CD8-positive, alpha-beta memory T cell (primary cell): ENCODE measurements at places on chromosomes 3 and 15.

- no peaks in the 10 kb centered on the region for H3K4me1 ChIP-seq
- no peaks in the 10 kb centered on the region for H3K27me3 ChIP-seq
- H3K36me3 ChIP-seq, result no peaks in the 10 kb centered on the region
Observed at GRCh38 chr3:147960786-147961185, 551.6 kb downstream of the ZIC1 start.

- H3K4me3 ChIP-seq, result no peak overlapping the region
- no peak for DNase-seq
- H3K27ac ChIP-seq, result no peak overlapping the region
- no peaks in the 10 kb centered on the region for H3K36me3 ChIP-seq
Observed at GRCh38 chr3:115986555-115987207, 363.4 kb downstream of the GAP43 start.

DNA sequence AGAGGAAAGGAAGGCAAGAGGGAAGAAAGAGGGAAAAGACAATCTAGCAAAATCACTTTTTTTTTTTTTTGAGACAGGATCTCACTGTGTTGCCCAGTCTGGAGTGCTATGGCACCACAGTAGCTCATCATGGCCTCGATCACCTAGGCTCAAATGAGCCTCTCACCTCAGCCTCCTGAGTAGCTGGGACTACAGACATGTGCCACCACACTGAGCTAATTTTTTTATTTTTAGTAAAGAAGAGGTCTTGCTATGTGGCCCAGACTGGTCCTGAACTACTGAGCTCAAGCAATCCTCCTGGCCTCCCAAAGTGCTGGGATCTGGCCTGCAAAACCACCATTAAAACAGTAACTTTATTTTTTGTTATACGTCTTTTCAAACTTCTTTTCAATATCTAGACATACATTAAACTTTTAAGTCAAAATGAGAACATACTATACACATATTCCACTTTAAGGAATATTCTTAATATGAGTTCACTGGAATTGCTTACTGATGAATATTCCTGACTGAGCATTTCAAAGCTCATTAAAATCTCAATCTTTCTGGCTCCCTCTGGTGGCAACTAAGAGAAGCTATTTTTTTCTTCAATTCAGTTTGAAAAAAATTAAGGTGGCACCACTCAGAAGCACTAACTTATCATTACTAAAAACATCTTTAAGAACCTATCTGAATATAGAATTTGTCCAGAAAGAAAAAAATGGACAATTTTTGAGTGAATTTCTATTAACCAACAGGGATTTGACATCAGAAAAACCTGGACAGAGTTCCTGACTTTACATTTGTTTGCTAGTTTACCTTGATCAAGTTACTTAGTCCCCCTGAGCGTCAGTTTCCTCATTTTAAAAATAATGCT lies 40.9 kb downstream of the UACA start:
- H3K36me3 ChIP-seq, result no peaks in the 10 kb centered on the region
- H3K4me1 ChIP-seq, result no peaks in the 10 kb centered on the region
- DNase-seq, result no peak
- no peaks in the 10 kb centered on the region for H3K27me3 ChIP-seq
- H3K27ac ChIP-seq, result no peak overlapping the region

GRCh38 chr15:48423342-48423741 lies 92.1 kb downstream of the DUT start:
- no peak overlapping the region for H3K27ac ChIP-seq
- no peaks in the 10 kb centered on the region for H3K4me1 ChIP-seq
- no peak overlapping the region for H3K4me3 ChIP-seq
- H3K36me3 ChIP-seq, result no peaks in the 10 kb centered on the region

DNA sequence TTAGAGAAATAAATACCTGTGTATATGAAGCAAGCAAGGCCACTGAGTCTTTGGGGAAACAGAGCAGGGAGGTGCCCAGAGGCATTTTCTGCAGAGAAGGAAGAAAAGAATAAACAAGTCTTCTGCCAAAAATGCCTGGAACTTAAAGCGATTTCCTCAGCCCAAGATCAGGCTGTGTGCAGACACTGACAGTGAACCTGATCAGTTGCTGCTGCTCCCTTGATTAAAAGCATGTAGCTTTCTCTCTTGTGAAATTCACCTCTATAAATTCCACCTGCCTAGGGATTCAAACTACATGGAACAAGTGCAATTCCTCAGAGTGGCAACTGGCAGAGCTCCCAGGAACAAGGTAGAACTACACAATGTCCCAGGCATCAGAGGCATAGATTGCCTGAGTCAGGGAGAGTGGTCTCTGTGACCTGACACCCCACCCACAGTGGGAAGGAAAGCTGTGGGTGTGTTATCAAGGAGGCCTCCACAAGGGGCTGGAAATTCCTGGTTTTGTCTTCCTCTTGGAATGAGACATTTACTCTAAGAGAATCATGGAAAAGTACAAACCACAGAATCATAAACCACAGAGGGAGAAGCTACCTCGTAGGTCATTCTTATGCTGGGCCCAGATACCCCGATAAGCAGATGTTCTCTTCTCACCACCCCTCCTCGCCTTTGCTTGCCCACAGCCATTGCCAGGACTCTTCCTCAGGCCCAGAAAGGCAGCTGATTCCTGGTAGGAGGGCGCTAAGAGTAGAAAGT lies 1.8 kb upstream of the ZBTB38 start:
- H3K27me3 ChIP-seq, result no peaks in the 10 kb centered on the region
- H3K27ac ChIP-seq, result peak overlapping the region; percentile 39
- no peak overlapping the region for H3K4me3 ChIP-seq
- no peak for DNase-seq
- peaks cover 3% of the 10 kb centered on the region for H3K4me1 ChIP-seq

DNA sequence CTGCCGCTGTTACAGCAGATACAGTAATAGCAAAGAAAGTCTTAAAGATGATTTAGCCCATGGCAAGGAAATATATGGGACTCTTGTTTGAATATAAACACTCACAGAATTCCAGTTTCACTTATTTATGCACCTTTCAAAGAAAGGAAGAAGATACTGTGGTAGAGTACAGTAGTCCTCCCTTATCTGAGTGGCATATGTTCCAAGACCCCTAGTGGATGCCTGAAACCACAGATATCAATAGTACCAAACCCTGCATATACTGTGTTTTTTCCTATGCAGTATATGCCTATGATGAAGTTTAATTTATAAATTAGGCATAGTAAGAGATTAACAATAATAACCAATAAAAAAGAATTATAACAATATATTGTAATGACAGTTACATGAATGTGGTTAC lies 8.2 kb downstream of the MAP2K1 start:
- no peaks in the 10 kb centered on the region for H3K27me3 ChIP-seq
- DNase-seq, result no peak
- H3K27ac ChIP-seq, result no peak overlapping the region
- H3K4me1 ChIP-seq, result peaks cover 62% of the 10 kb centered on the region

DNA sequence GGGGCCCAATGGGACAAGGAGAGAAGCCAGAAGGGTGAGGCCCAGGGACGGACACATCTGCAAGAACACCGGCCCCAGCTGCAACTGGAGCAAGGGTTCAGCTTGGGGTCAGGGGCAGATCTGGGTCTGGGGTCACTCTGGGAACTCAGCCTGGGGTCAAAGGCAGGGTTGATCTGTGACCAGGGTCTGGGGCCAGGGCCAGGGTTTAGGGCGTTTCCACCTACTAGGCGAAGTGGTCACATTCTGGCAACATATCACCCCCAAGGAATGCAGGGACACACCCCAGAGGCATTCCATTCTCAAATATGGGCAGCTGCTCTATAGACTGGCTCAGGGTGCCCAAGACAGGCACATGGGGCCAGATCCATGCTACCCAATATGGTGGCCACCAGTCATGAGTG lies 9.0 kb downstream of the UROC1 start:
- H3K4me3 ChIP-seq, result no peak overlapping the region
- no peaks in the 10 kb centered on the region for H3K36me3 ChIP-seq
- no peak for DNase-seq
- no peak overlapping the region for H3K27ac ChIP-seq

DNA sequence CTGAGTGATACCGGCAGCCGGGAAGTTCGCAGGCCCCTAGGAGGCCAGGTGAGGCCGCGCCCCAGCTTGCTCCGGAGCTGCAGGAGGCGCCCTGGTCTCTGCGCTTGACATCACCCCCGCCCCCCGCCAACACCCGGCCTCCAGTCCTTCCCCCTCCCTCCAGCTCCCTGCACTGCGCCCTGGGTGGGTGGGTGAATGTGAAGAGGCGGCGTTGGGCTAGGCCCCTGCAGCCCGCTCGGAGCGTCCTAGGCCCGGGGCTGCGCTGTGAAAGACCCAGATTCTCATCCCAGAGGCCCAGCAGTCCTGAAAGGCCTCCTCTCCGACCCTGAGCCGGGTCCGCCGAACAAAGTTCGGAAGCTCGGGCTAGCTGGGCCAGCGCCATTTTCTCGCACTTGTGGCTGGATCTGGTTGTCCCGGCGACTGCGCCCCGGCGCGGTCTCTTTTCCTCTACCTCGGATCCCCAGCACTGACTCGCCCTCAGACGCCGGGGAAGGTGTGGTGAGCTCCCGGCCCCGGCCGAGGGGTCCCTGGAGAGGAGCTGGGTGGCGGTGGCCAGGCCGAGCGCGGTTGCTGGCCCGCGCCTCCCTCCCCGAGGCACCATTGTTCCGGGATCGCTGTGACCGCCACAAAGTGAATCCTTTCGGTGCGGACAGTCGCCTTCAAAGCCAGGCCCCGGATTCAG lies 12.9 kb downstream of the ZIC4 start:
- no peaks in the 10 kb centered on the region for H3K36me3 ChIP-seq
- peaks cover 16% of the 10 kb centered on the region for H3K27me3 ChIP-seq
- H3K27ac ChIP-seq, result no peak overlapping the region

GRCh38 chr3:54817628-54818027 lies 110.2 kb downstream of the LRTM1 start:
- no peak for DNase-seq
- no peak overlapping the region for H3K4me3 ChIP-seq
- no peaks in the 10 kb centered on the region for H3K36me3 ChIP-seq
- no peaks in the 10 kb centered on the region for H3K27me3 ChIP-seq

- no peaks in the 10 kb centered on the region for H3K27me3 ChIP-seq
Observed at GRCh38 chr3:196193133-196193735, 18.0 kb downstream of the ZDHHC19 start.

DNA sequence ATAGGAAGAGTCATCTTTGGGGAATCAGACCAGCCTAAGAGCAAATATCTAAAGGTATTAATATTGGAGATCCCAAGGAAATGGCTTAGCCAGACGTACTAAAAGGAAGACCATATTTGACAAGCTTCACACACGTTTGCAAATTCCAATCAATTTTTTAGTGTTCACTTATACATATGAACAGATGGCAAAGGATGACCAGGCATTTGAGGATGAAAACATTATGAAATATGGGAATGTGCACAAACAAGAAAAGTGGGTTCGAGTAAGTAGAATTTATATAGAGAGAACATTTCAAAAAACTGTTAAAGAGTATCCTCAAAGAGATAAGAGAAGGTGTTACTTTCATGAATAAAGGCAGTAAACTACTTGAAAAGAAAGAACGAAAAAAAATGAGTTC lies 25.9 kb upstream of the CRYBG3 start:
- no peaks in the 10 kb centered on the region for H3K36me3 ChIP-seq
- no peak for DNase-seq
- H3K27me3 ChIP-seq, result no peaks in the 10 kb centered on the region
- no peak overlapping the region for H3K27ac ChIP-seq

DNA sequence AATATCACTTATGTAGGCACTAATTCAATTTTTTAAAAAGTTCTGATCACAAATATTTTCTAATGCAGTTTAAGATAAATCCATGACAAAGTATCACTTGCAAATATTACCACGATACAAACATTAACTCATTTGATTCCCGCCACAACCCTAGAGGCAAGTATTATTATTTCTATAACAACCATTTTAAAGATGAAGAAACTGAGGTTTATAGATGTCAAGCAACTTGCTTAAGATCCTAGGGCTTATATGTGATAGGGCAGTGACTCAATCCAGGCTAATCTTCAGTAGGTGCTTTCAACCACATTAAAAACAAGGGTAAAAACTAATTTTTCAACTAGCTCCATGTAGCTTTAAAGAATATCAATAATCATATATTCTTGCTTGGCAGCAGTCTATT lies 1.7 kb downstream of the DYNC1LI1 start:
- H3K36me3 ChIP-seq, result no peaks in the 10 kb centered on the region
- DNase-seq, result no peak
- H3K27ac ChIP-seq, result no peak overlapping the region
- H3K4me1 ChIP-seq, result peaks cover 28% of the 10 kb centered on the region
- H3K4me3 ChIP-seq, result no peak overlapping the region

DNA sequence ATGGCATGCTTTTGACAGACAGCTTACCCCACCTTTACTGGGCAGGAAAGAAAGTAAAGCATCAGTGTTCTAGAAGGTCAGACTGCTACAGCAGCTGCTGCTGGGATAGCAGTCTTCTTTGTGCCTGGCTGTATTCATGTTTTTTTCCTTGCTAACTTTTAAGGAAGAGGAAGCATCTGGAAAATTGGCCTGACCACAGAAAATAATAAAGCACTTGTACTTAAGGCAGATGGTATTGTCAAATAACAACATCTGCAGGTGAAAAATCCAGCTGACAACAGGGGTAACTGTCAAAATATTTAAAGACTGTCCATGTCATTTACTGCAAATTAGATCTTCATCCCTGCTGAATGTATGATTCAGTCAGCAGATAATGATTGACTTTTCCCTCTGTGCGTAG lies 229.0 kb downstream of the OXSM start:
- DNase-seq, result no peak
- no peaks in the 10 kb centered on the region for H3K36me3 ChIP-seq
- no peaks in the 10 kb centered on the region for H3K4me1 ChIP-seq
- no peaks in the 10 kb centered on the region for H3K27me3 ChIP-seq
- H3K27ac ChIP-seq, result no peak overlapping the region

DNA sequence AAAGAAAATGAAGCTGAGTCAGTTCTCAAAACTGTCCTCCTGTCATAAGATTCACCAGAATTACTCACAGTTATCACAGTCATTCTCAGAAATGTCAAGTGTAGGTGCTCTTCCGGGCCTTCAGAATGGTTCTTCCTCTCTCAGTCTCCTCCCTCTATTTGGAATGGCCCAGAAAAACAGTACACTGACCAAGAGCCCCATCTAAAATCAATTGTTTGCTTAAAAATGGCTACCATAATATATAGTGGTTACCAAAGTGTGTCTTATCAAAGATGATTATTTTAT lies 99.8 kb downstream of the MECOM start:
- no peaks in the 10 kb centered on the region for H3K27me3 ChIP-seq
- no peak overlapping the region for H3K4me3 ChIP-seq
- H3K4me1 ChIP-seq, result no peaks in the 10 kb centered on the region
- DNase-seq, result no peak
- H3K36me3 ChIP-seq, result no peaks in the 10 kb centered on the region

DNA sequence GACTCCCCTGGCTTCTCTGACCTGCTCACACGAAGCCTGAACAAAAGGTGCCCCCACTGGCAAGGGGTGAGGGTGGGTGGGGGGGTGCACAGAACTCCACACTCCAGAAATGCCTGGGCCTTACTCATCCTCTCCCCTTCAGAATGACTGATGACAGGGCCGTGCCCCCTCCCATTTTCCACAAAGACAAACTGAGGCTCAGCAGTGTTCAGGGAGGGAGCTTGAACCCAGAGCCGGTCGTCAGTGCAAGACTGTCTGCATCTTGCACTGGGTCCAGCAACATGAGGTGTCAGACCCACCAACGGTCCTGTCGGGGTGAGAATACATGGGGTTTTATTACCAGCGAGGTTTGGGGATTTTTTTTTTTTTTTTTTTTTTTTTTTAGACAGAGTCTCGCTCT lies 15.3 kb downstream of the IGDCC3 start:
- no peaks in the 10 kb centered on the region for H3K4me1 ChIP-seq
- no peaks in the 10 kb centered on the region for H3K36me3 ChIP-seq
- H3K27me3 ChIP-seq, result peaks cover 6% of the 10 kb centered on the region
- DNase-seq, result no peak

- no peak for DNase-seq
- H3K4me1 ChIP-seq, result no peaks in the 10 kb centered on the region
- peaks cover 4% of the 10 kb centered on the region for H3K27me3 ChIP-seq
- H3K4me3 ChIP-seq, result no peak overlapping the region
Observed at GRCh38 chr3:126132751-126133511, 47.5 kb downstream of the ALDH1L1 start.
